ENCODE measurements at places on chromosomes 5 and 9. TPM values are rescaled to one million over a fixed set of nuclear protein-coding genes. Genes with fewer than 3 reads are reported as not detected.

Gene SLC36A2
- not detected for polyA plus RNA-seq

Gene GRIA1
- polyA plus RNA-seq = not detected

Gene IFNA2
- not detected for polyA plus RNA-seq

Gene GADD45G
- polyA plus RNA-seq = not detected

Gene PCDHAC1
- polyA plus RNA-seq = not detected

Gene RACK1
- polyA plus RNA-seq = 3,846 TPM

Gene IFNA13
- not detected for polyA plus RNA-seq

Gene CYSRT1
- polyA plus RNA-seq = 1.4 TPM

Gene CYLC2
- not detected for polyA plus RNA-seq

Gene SSBP2
- polyA plus RNA-seq = 35.1 TPM

Gene CD74
- 1.9 TPM for polyA plus RNA-seq

Gene TPD52L3
- not detected for polyA plus RNA-seq
